ENCODE measurements at places on chromosomes 2 and 18.

- DNase-seq: no peak
Observed at GRCh38 chr2:229520691-229521096, 193.7 kb downstream of the DNER start.

GRCh38 chr2:220913384-220913783 lies 658.7 kb downstream of the EPHA4 start:
- DNase-seq: no peak

- DNase-seq: no peak
Observed at GRCh38 chr2:143615562-143615961, 486.3 kb downstream of the ARHGAP15 start.

DNA sequence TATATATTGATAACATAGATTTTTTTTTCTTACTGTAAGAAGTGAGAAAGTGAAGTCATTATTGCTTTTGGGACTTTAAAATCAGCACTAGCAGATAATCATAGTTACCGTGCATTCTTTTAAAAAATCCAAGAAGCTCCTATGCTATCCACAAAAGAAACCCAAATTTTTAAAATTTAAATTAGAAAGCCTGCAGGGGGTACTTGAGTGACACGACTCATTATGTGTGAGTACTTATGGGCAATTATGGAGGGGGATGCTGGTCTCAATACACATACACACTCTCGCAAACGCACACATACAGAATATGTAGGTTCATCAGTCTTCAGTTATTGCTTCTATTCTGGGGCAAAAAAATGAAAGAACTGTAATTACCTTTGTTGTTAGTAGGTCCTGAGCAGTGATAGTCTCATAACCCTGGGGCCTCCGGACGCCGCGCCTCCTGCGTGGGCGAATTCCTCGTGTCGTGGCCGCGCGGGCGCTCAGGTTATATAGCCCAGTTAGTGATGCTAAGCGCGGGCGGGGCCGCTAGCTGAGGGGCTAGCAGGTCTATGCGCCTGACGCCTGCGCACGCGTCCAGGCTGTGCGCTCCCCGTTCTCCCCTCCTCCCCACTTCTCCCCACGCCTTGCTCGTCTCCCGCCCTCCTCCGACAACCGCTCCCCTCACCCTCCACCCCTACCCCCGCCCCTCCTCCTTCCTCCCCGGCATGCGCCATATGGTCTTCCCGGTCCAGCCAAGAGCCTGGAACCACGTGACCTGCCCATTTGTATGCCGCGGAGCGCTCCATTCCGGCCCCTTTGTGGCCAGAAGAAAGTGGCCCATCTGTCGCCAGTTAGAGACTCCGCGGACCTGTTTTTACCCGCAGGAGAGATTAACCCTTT lies at the start of gene NEUROD1:
NEUROD1 (minus strand) TSS at position 463 of the 882 bp plus-strand sequence. CDS start 1,657 bp downstream, outside the sequence.
- no peak for DNase-seq

DNA sequence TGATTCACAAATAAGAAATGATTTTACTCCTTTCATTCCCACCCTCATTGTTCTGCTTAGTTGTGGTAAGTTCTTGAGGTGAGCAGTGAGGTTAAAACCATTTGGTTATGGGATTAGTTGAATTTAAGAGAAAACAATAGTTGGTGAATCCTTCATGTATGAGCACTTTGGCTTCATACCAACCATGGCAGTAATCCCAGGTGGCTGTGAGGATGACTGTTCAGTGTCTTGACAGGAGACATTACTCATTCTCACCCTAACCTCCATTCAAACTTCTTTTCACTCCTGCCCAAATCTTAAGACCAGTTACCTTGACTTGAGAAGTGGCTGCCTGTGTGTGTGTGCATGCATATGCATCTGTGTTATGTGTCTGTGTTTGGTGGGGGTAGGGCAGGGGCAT lies 143.1 kb downstream of the SETBP1 start:
- DNase-seq: no peak

GRCh38 chr2:239551206-239551605 lies 150.4 kb upstream of the HDAC4 start:
- no peak for DNase-seq

- DNase-seq: no peak
Observed at GRCh38 chr18:69216321-69216720, 184.4 kb upstream of the DOK6 start.

GRCh38 chr2:74648009-74648443 lies at the start of gene M1AP:
M1AP (minus strand) TSS chr2:74648330; CDS start chr2:74640275, 8,055 bp downstream.
- no peak for DNase-seq

DNA sequence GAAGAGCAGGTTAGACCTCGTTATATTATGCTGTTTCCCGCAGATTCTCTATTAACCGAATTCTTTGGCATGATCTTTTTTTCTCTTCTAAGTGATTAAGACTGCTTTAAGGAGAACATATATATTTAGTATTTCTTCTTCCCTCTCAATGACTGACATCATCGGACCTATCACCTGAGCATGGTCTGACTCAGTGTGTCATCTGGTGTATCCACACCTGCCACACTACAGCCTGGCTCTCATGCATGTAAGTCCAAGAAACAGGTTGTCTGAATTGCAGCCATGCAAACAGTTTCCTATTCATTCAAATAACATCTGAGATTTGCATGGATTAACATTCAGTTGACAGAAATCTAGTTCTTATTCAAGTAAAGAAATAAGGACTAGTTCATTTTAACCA lies 55.1 kb upstream of the CWC22 start:
- DNase-seq: no peak

- no peak for DNase-seq
Observed at GRCh38 chr18:58666176-58666575, 5.1 kb upstream of the MALT1 start.

- DNase-seq: no peak
Observed at GRCh38 chr2:236510034-236510433, 59.6 kb upstream of the ACKR3 start.

GRCh38 chr2:10863837-10864236 lies 47.9 kb upstream of the KCNF1 start:
- no peak for DNase-seq

DNA sequence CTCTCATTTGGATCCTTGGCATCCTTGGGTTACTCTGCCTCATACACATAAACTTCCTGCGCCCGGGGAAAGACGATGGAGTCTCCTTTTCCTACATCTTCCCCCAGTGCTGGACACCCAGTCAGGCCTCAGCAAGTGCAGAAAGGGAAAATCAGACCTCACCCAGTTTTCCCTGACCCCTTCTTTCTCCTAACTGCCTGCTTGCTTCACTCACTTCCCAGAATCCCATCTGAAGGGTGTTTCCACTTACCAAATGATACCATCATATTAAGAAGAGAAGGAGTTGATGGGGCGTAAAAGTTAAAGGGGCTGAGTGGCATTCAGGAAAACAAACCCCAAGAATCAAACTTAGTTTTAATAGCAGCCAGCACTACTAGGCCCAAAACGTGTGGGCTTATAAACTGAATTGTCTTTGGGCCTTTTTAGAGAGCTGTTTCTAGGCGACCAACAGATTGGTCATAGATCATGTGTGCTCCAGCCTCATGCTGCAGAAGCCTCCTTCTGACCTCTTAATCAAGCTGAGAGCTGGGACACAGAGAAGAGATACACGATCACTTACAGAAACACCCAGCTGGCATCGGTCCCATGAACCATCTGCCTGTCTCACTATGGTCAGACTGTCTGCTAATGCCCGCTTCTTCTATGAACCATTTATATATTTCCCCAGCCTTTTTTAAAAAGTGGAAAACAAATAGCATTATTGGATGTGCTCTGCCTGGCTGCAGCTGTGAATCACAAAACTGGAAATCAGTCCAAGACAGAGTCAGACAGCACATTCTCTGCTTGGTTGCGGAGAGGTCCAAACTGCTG lies 165.7 kb upstream of the SLC14A2 start:
- no peak for DNase-seq

GRCh38 chr2:27308359-27308881 lies at the start of gene UCN:
UCN (minus strand) TSS chr2:27308445; CDS start chr2:27307895, 550 bp downstream.
- peak; percentile 33 for DNase-seq

- peak; percentile 89 for DNase-seq
Observed at GRCh38 chr2:12168791-12169388, 422.5 kb downstream of the LPIN1 start.

GRCh38 chr18:63787673-63788072 lies 12.5 kb downstream of the SERPINB7 start:
- no peak for DNase-seq

DNA sequence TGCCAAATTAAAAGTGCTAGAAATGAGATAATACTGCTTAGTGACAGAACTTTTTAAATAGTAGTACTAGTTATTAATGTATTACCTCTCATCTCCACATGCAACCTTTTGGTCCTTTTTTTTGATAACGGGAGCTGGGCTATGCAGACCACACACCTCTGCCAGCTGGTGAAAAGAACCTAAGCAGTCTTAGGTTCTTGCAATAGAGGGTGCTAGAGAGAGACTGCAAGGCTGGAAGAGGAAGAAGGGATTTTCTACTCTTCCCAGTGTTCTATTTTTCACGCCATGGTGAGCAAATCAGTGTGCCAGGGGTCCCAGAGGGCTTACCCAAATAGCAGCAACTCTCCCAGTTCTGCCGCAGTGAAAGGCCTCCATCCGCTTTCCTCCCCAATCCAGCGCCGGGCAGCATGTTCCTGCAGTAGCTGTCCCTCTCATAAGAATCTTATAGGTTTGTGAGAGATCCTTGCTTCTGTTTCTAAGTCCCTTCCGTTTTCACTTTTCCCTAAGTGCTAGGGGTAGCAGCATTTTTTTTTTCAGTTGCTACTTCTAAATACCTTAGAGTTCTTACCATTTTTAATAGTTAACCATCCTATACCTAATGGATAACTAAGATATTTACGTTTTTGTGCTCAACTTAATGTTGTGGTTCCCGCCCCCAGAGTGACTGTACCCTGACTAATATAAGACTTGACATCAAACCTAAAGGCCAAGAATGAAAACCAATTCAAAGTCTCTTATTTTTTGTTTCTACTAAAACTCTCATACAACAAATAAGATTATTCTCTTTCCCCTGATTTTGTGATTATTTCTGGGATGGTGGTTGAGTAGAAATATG lies 69.4 kb upstream of the UBE2E3 start:
- DNase-seq: no peak

DNA sequence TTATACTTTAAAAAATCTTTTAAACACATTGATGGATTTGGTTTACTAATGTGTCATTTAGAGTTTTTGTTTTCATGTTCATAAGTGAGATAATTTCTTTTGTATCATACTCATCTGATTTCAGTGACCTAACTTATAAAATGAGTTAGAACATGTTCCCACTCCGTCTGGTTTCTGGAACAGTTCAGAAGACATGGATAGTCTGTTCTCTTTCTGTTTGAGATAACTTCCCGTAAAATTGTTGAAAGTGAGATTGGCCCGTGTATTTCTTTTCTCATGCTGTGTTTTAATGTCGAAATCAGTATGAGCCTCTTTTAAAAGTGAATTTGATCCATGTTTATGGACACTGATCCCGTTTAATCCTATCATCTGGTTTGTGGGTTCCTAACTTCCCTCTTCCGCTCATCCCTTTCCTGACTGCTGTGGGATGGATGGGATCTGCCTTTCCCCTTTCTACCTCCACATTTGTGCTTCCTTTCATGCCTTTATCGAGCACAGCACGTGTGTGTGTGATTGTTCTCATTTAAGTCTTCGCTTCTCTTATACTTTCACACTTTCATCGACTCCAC lies 78.9 kb downstream of the COPS8 start:
- DNase-seq: no peak

GRCh38 chr2:64655018-64655664 lies 1.4 kb upstream of the SERTAD2 start:
- peak; percentile 44 for DNase-seq

- peak; percentile 14 for DNase-seq
Observed at GRCh38 chr2:189466656-189467055, 25.4 kb downstream of the WDR75 start.

GRCh38 chr18:63409301-63409700 lies 13.0 kb downstream of the VPS4B start:
- DNase-seq: no peak

DNA sequence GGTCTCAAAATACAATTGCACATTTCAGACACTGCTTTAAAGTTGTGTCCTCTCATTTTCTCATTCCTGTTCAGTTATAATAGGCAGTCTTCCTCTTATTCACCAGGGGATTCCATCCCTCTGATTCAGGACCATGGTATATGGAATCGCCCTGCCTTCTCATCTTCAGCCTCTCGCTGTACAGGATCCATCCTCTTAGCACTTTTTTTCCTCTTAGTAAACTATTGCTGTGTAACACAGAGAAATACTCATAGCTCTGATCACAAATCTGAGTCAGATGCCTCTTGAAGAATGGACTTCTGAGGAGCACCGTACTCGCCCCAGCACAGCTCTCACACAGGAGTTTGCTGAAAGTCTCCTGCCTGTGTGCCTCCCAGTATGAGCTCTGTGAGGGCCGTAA lies 11.3 kb downstream of the RMP24 start:
- no peak for DNase-seq

DNA sequence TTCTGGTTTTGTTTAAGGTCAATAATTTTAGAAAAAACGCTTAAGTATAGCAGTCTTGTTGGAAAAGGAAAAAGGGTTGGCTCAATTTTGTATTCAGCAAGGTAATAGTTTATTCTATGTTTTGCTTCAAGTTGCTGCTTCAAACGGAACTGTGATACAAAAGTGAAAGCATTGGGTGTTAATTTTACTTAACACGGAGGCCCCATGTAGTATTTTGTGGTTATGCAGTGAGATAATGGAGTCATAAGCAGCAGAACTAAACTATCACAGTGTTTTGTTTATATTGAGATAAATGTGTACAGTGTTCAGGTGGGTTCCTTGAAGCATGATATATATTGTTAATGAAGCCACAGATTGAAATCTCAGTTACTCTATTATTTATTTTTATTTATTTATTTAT lies 67.0 kb upstream of the LYPD6B start:
- DNase-seq: no peak

DNA sequence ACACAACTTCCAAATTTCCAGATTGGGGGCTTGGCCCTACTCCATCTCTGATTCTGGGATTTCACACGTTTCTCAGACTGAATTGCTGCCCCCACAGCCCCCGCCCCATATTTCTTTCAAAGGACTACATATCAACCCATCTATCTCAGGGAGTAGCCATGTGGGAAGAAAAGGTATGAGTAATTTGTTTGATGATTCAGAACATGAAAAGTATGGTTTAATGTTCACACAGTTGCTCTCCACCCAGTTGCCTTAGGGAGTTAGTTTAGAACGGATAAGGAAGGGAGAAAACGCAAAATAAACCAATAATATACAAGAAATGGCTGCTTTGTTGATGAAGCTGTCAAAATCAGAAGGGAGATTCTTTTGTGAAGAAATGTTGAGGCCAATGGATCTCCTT lies 145.1 kb downstream of the PIEZO2 start:
- DNase-seq: peak; percentile 30

- DNase-seq: peak; percentile 51
Observed at GRCh38 chr2:168961450-168962229, 60.5 kb downstream of the G6PC2 start.

- peak; percentile 5 for DNase-seq
Observed at GRCh38 chr2:73174941-73175662, 27.3 kb upstream of the NOTO start.

DNA sequence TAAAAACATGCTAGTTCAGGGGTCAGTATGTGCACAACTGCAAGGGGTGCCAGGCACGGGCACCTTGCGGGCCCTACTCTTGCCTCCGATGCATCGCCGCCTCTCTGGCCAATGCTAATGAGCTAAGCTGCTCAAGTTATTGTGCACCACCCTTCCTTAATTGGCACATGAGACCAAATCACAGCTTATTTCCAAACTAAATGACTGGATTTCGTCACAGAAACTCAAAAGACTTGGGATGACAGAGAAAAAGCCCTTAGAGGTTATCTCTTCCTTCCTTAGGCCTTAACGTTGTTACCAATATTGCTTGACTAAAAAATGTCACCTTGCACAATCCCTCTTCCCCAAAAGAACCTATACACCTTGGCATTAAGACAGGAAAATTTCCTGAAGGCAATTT lies 7.7 kb downstream of the RNF149 start:
- DNase-seq: no peak

- DNase-seq: peak; percentile 1
Observed at GRCh38 chr18:53698907-53699306, 525.6 kb downstream of the MBD2 start.

All from kidney capillary endothelial cell (primary cell).